ENCODE measurements at places on chromosomes 2 and 18.

DNA sequence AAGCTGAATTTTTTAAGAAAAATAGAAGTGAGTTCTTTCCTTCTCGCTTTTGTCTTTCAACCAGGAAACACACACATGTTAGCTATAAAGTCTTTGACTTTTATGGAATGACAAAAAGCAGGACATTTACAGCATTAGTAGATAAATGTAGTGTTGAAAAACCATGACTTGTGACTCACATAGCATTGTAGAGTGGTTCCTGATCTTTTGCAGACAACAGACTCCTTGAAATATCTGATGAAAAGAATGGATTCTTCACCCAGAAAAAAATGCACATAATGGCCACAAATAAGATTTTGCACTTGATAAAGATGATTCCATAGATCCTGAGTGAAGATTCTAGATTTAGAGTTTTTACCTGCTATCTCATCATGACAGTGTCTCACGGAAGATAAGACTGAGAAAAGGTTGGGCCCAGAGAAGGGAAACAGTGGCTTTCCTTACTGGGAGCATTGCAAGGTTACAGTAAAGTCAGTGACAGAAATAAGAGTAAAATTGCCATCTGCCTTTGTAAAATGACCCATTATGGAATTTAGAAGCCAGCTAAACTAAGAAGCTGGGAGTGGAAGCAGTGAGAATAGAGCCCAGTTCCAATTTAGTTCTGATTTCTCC is 14.0 kb downstream of the SMARCAL1 start:
- DNase-seq = no peak

DNA sequence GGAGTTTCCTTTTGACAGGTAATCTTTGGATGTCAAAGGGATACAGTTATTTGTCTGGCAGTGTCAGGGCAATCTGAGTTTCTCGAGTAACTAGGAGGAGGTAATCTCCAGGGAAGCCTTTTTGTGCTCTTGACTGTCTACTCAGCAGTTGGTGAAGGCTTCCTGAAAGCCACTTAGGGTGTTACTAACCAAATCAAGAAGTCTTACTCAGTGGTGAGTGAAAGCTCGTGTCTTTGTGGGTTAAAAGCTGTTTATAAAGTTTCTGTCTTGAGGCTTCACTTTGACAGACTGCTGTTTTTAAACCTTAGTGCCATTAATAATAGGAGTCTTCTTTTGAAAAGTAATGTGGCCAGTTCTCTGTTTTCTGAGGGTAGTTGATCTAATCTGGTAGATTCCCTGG is 1.7 kb downstream of the THSD7B start:
- DNase-seq = no peak

- DNase-seq = no peak
Measured at GRCh38 chr2:241034490-241035141, 36.2 kb downstream of the SNED1 start.

- DNase-seq = peak; percentile 96
Measured at GRCh38 chr2:132671151-132671835, 1.3 kb upstream of the LYPD1 start.

- DNase-seq = no peak
Measured at GRCh38 chr2:120983344-120983743, 247.7 kb downstream of the GLI2 start.

DNA sequence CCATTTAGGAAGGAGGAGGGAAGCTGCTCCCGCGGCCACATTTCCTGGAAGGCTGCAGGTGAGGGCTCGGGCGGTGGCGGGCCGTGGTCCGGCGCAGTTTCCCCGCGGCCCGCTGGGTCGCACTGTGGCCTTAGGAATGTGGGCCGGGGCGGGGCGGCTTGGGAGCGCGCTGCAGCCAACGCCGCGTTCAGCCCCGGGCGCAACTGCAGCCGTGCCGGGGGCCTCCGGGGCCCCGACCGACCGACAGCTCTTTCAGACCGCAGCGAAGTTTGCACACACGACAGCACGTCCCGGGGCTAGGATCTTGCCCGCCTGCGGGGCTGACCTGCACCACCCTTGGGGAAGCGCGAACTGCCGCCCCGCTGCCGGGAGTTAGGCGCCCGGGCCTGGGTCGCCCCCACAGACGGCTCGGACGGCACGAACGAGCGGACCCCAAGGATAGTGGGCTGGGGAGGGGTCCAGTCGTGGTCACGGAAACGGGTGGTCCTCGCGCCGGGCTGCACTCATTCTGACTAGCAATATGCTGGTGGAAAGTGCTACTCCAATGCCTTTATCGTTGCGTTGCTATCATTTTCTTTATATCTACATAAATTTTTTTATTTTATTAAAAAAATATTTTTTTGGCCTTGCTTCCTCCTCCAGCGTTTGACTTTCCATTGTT is 69.9 kb upstream of the DLX2 start:
- peak; percentile 10 for DNase-seq

DNA sequence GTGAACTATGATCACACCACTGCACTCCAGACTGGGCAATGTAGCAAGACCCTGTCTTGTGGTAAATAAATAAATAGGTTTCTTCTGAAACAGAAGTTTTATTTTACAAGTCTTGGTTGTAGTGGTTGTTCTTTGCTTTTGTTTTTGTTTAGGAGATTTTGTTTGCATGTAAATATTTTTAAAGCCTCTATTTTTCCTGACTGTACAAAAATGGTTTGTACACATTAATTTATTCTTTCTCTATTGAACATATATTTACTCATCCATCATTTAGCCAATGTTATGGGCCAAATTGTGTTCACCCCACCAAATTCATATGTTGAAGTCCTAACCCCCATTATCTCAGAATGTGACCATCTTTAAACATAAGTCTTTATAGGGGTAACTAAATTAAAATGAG is 580.1 kb downstream of the EPHA4 start:
- no peak for DNase-seq

DNA sequence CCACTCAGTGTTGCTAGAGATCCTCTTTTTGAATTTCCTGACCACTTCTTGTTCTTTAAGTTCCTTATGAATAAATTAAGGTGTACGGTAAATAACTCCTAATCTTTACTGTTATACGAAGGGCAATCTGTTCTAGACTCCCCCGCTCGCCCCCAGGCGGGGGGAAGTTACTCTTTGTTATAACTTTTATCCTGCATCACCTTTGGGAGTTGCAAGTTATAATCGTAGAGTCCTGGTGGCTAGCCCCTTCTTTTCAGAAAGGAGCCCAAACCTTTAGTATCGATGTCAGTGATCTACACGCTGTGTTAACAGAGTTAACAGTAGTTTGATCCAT is 652 bp downstream of the GCA start:
- no peak for DNase-seq

DNA sequence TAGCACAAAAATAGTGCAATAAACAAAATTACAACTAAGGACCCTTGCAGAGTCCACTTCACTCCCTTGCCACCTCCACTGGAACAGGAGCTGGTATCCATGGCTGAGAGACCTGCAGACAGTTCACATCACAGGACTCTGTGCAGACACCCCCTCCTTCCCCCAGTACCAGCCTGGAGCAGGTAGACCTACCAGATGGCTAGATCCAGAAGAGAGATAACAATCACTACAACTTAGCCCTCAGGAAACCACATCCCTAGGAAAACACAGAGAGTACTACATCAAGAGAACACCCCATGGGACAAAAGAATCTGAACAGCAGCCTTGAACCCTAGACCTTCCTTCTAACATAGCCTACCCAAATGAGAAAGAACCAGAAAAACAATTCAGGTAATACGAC is 49.8 kb downstream of the FBXO15 start:
- DNase-seq = no peak

DNA sequence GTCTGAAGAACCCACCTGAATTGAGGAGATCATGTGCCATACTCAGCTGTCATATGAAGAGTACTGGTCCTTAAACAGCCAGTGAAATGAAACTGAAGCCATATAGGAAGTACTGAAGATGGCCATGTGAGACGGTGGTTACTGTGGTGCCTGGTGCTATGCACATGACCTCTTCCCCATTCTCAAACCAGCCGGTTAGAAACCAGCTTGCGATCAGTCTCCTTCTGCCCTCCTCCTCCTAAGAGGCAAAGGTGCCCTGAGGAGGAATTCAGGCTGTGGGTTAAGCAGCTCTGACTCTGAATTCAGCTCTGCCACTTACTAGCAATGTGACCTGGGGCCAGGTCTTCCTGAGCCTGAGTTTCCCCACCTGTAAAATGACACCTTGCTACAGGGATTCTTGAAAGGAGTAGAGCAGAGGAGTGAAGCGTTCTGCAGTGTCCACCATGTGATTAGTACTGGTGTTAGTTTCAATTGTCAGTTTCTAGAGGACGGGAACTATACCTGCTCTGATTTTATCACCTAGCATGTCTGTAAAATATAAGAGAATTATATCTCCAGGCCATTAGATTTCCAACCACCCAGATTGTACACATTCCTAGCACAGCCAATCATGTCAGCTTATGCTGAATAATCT is 5.1 kb downstream of the FECH start:
- no peak for DNase-seq

DNA sequence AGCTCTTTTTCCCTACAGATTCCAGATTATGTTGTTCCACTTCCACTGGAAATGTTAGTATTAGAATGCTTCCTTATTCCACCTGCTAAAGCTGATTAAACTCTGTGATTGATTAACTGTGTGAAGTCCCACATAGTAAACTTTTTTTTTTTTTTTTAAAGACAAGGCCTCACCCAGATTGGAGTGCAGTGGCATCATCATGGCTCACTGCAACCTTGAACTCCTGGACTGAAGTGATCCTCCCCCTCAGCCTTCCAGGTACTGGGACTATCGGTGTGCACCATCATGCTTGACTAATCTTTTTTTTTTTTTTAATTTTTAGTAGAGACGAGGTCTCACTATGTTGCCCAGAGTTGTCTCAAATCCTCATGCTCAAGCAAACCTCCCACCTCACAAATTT is 108.5 kb upstream of the RBMS1 start:
- DNase-seq = no peak

- no peak for DNase-seq
Measured at GRCh38 chr2:41725901-41726300, 321.9 kb upstream of the PKDCC start.

DNA sequence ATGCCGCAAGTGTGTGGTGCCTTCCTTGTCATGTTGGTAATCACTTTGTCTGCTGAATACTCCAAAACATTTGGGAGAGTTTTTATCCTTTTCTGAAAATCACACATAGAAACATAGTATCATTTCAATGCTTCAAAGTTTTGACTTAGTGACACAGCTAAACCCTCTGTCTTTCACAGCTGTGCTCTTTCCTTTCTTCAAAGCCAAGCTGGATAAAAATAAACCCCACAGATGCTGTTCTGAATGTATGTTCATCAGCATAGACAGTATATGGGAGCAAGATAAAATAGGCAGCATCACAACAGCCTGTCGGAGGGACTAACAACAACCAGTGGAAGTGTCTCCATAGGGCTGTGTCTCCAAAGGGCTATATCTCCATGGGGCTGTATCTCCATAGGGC is 331.3 kb upstream of the DCC start:
- no peak for DNase-seq

DNA sequence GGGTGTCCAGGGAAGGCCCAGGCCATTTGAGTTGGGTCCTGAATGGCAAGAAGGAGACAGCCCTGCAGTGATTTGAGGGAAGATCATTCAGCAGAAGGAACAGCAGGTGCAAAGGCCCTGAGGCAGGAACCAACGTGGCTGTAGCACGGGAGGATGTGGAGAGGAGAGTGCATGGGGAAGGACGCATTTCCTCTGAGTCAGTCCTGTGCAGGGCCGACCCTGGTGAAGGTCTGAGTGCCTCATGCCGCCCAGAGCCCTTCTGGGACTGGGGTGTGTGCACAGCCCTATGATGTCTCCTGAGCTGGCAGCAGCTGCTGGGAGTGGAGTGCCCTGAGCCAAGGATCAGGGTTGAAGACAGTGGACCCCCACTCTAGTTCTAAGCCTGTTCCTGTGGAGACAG is 17.9 kb upstream of the ARHGEF4 start:
- DNase-seq = no peak

DNA sequence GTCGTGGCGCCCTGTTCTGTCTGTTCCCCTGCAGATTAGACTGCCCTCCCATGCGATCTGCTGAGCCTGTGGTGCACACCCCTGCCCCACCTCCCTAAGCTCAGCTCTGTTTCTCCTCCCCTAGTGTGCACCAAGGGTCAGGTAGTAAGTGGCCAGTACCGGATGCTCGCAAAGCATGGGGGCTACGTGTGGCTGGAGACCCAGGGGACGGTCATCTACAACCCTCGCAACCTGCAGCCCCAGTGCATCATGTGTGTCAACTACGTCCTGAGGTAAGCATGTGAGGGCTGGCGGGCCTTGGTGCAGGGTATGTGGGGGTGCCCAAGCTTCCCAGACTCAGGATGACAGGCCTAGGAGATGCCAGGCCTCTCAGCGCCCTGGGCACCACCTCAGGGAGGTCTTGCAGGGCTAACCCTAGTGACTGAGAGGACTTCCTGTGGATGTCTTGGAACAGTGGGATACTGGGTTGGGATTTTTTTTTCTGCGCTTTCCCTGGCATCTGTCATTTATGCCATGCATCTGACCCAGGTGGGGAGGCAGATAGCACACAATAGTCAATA is 78.4 kb downstream of the EPAS1 start:
- no peak for DNase-seq

DNA sequence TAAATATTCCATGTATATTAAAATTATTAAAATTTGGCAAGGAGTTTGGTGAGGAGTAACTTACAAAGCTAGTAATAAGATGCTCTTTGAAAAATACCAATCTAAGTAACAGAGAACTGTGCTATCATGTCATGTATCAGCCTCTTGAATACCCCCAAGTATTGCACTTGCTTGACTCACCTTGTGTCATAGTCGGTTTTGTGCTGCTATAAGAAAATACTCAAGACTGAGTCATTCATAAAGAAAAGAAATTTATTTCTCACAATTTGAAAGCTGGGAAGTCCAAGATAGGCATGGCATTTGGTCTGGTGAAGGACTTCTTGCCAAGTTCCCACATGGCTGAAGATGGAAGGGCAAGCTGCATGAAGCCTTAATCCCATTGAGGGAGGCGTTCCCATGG is 179.2 kb downstream of the MEMO1 start:
- peak; percentile 8 for DNase-seq

DNA sequence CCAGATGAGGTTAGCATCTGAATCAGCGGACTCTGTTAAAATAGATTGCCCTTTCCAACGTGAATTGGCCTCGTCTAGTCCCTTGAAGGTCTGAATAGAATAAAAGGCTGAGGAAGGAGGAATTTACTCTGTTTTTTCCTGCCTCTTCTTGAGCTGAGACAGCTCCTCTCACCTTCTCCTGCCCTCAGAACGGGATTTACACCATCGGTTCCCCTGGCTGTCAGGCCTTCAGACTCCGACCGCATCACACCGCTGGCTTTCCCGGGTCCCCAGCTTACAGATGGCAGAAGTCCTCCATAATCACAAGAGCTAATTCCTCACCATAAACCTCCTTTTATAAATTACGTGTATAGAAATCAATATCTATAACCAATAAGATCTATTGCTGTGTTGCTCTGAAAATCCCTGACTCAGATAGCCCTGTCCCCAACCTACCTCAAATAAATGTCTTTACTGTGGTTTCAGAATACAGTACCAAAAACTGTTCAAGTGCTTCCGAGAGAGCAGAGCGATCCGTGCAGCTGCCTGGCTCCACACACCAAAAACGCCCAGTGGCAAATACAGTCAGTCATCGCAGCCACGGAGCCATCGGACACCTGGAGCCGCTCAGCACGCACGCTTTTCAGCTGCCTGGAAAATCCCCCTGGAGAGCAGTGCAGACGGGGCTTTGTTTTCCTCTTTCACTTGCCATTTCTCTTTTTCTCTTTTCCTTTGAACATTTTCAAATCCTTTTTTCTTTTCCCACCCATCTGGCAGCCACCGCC is 196.9 kb downstream of the NRP2 start:
- no peak for DNase-seq

Data from astrocyte (in vitro differentiated cells and primary cell).